ENCODE measurements at places on chromosomes 12 and 14.

- DNase-seq, result no peak
These were observed at the start of gene BICD1 for GRCh38 chr12:32106517-32107358. Gene BICD1 (plus strand): TSS chr12:32106847. CDS start chr12:32107332, 485 bp downstream.

- DNase-seq, result no peak
These were observed 84.4 kb upstream of the ETV6 start for GRCh38 chr12:11564984-11565651.

DNA sequence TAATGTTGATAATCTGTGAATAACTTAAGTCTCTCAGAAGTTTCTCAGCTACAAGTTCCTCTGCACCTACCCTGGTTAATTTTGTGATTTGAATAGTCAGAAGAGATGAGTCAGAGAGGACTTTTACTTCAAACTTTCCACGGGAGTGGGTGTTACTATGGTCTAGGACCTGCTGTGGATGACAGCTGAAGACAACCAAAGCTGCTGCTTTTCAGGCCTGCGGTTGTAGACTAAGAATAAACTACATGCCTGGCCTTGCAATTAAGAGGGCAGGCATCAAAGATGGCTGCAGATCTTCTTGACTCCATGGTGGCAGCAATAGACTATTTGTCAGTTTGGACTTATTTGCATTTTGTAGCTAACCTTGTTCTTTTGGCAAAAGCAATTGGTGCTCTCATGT lies 227.1 kb upstream of the KRR1 start:
- DNase-seq, result no peak

- DNase-seq, result no peak
These were observed 98.0 kb downstream of the SAMD4A start for GRCh38 chr14:54664961-54665360.

GRCh38 chr14:54815016-54815415 lies 87.6 kb downstream of the GCH1 start:
- no peak for DNase-seq

GRCh38 chr12:116628989-116629388 lies 69.8 kb downstream of the MAP1LC3B2 start:
- DNase-seq, result no peak

- DNase-seq, result no peak
These were observed 235.6 kb downstream of the DACT1 start for GRCh38 chr14:58873228-58873953.

DNA sequence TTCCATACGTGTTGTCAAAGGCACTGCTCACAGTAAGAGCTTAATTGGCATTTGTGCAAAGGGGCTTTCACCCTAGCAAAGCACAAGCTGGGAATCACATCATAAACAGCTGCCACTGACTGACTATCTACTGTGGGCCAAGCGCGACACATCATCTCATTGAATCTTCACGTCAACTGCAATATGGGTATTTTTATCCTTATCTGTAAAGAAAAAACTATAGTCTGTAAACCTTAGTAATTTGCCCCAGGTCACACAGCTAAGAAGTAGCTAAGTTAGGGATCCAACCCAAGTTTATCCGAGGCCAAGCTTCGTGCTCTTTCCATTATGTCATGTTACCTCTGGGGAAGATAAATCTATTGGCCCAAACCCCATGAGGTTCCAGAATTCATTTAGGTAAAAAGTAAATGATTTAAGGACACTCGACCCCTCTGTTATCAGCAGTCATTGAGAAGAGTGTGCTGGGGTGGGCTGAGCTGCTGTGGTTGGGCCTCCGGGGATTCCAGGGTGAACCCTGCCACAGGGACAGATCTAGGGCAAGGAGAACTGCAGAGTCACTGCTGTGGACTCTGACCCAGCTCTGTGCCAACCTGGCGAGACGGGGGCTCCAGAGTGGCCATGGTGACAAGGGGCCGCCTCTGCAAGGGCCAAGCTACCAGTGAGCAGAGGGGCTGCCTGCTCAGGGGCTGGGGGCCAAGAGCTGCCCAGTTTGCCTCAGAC lies 27.6 kb downstream of the NCKAP5L start:
- no peak for DNase-seq

DNA sequence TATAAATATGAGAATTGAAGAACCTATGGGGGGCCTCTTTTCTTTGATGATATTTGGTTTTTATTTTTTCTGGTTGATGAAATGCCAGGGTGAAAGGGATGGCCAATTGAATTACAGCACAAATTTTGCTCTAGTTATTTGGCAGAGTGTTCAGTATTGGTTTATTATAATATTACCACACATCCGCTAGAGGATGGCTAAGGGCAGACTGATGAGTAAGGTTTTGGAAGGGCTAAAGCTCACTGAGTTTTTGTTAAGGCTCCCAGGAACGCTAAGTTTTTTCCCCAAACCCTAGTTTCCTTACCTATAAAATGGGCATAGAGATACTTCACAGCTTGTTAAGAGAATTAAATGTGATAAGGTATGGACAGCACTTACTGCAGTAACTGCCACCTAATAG lies 34.3 kb upstream of the LRRC10 start:
- no peak for DNase-seq

DNA sequence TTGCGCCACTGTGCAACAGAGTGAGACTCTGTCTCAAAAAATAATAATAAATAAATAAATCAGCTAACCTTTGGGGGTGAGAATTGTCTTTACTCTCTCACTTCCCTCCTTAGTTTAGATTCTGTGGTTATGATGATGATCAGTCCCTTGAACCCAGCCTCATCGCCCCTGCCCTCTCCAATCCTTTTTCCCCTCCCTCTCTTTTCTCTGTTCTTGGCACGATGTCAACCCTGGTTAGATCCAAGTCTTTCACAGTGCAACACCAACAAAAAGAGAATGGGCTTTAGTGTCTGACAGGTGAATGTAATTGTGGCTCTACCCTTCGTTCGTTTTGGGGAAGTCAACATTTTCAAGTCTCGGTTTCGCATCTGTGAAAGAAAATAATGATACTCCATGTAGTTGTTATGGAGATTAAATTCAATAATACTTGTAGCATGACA lies 59.0 kb downstream of the NTN4 start:
- no peak for DNase-seq
